ENCODE measurements at places on chromosomes 6 and 20.
A peak's percentile ranks its signal among the peaks of the same experiment; 100 is the strongest.

DNA sequence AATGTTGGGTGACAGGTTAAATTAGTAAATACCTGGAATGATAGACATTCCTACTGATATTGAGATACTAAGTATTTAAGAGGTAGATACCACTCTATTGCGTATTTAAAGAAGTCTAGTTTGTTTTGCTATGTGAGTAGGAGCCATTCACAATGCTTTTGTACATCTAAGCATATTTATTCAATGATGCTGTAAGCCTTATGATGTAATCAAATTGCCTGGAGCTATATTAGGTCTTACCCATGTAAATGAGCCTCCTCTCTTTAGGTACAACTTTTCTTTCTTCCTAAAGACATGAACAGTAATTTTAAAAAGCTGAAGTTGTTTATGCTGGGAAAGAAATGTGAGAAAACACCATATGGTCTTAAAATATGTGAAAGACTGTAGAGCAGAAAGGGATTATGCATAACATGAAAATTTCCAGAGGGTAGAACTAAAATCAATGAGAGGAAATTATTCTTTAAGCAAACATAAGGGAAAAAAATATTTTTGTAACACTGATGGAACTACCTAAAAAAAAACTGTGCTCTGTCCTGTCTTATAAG is 526.7 kb downstream of the EPHA7 start:
- no peak for DNase-seq

- DNase-seq, result no peak
Measured at GRCh38 chr20:51667002-51667408, 101.2 kb downstream of the ATP9A start.

GRCh38 chr6:134295953-134296553 is 21.9 kb downstream of the SGK1 start:
- no peak for DNase-seq

DNA sequence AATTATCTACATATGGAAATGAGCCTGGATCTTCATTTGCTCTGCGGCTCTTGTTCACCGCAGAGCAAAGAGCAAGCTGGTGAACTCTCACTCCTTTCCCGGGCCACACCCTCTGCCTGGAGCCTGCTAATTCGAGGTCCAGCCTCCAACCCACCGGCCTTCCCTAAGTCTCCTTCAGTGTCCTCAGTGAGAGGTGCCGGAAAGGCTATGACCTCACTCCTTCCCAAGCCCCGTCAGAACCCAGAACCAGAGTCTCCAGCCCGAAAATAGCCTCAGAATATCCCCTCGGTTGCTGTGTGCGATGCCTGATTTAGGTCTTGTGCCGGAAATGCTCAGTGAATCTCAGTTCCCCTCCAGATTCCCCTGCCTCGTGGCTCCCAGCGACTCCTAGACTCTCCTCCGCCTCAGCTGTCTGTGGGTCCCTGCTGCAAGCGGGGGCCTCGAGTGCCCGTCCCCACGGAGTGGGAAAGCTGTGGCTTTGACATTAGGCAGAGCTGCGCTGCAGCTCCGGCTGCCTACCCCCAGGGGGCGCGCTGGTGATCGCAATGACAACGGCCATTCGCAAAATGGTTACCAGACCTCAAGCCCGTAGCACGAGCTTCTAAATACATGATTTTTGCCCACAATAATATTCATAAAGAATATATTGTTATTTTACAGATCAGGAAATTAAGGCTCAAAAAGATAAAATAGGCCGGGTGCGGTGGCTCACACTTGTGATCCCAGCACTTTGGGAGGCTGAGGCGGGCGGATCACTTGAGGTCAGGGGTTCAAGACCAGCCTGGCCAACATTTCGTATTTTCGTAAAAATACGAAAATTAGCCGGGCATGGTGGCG is 4.1 kb upstream of the BNIP5 start:
- peak; percentile 81 for DNase-seq

DNA sequence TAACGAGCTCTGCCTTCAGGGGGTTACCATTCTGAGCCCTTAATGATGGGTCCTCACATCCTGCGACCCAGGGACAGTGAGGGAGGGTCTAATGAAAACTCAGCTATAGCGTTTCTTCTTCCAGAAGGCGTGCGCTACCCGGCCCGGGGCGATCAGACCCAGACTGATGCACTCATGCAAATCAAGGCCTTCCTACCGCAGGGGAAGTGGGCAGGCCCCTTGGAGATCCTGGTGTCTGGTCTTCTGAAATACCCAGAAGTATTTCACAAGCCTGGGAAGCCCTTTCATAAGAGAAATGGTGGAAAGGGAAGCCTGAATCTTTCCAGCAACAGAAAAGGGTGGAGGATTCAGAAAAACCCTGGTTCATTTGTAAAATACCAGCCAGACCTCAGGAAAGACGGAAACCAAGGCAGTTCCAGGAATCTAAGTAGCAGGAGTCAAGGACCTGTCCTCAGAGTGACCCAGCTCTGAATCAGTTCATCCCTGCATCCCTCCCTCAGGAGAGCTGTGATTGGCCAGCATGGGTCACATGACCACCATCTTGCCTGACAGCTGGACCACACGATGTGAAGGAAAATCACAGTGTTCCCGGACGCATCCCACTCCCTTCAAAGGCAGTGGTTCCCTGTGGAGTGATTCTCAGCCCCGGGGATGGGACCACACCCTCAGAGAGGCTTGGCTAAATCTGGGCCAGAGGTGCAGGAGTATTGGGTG is 12.7 kb downstream of the BFSP1 start:
- DNase-seq, result peak; percentile 38

- DNase-seq, result no peak
Measured at GRCh38 chr6:25013246-25013645, 77.5 kb upstream of the RIPOR2 start.

DNA sequence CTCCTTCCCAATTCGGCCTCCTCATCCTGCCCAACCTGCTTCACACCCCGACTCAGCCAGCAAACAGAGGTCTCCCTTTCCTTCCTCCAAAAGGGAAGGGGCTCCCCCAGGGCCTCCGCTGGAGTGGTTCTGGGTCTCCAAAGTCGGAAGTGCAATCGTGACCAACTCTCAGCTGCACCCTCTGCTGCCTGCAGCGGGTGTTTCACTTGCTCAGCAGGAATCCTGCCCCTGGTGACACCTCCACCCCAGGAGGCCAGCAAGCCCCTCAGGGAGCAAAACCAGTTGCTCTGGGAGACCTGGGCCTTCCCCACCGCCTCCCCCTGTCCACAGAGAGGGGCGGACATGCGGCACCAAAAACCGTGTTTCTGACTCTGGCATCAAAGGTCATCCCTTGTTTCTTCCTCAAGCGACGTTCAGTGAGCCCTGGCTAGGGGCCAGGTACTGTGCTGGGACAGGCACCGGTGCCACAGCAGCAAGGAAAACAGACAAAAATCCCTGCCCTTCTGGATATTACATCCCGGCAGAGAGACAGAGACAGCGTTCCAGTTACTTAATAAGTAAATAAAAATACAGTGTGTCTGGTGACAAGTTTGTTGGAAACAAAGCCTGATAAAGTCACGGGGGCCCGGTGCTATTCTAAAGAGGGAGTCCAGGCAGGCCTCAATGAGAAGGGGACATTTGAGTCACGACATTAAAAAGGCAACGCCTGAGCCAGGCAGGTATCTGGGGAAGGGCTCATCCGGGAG is 219.0 kb downstream of the BMP7 start:
- DNase-seq, result no peak

- DNase-seq, result no peak
Measured at GRCh38 chr6:70351461-70351860, 48.6 kb upstream of the COL9A1 start.

GRCh38 chr20:37144856-37145404 is 34.2 kb upstream of the RPN2 start:
- no peak for DNase-seq

- no peak for DNase-seq
Measured at GRCh38 chr6:38784506-38785235, 69.6 kb downstream of the DNAH8 start.

GRCh38 chr6:125924169-125924568 is 32.4 kb upstream of the HINT3 start:
- no peak for DNase-seq

DNA sequence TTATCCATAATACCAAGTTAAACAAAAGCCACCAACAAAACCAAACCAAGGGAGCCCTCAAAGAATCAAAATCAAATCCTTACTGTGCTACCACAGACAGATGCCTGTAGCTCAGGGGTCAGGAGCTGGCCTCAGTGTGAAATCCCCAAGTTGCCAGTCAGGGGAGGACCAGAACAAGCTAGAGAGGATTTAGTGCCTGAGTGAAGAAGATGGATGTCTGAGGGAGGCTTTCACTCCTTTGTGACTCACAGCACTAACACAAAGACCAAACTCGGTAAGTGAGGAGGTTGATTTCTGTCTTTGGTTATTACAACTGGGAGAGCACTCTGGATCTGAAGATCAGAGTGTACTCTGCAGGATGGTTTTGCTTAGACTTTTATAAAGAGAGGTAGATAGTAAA is 189.9 kb upstream of the ZNF184 start:
- DNase-seq, result no peak

GRCh38 chr6:95572098-95572497 is 5.2 kb upstream of the MANEA start:
- no peak for DNase-seq

GRCh38 chr6:150202404-150202803 is 59.6 kb downstream of the PPP1R14C start:
- DNase-seq, result peak; percentile 32

DNA sequence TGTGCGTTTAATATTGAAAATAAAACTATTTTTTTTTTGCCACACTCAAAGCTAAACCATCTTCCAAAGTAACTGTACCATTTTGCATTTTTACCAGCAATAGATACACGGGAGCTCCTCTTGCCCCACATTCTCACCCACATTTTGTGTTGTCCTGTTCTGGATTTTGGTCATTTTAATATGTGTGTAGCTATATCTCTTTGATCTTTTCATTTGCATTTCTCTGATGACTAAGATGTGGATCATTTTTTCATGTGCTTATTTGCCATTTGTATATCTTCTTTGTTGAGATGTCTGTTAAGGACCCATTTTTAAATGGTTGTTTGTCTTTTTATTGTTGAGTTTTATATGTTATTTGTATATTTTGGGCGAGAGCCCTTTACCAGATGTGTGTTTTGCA is 1543.5 kb downstream of the GRIK2 start:
- DNase-seq, result no peak

- DNase-seq, result no peak
Measured at GRCh38 chr6:37727996-37728395, 30.3 kb upstream of the MDGA1 start.
